Left ventricle myocardium inferior (tissue), 1 donor: ENCODE measurements at places on chromosomes 6 and 20. TPM values are rescaled to one million over a fixed set of nuclear protein-coding genes. Genes with fewer than 3 reads are reported as not detected.

GRCh38 chr6:47974106-47974505, 136.9 kb downstream of the PTCHD4 start:
- no peak for DNase-seq

- no peak for DNase-seq
Measured at GRCh38 chr6:109194880-109195279, 99.6 kb downstream of the CEP57L1 start.

The E2F3 gene
- total RNA-seq: 6.7 TPM

The RCAN2 gene
- 312 TPM for total RNA-seq
